ENCODE measurements at places on chromosomes 12 and 14.

DNA sequence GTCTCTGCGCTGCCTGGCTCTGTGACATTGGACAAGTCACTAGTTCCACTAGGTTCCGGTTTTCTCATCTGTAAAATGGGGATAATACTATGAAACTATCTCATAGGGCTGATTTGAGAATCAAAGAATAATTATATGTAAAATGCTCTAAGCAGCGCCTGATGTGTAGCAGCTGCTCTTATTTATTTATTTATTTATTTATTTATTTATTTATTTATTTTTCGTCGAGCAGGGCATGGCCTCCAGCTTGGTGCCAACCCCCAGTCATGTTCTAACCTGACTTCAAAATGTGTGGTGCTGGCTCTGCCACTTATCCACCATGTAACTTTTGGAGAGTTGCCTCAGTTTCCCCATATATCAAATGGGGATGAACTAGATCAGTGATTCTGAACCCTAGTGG lies 93.5 kb upstream of the GSC start:
- DNase-seq, result no peak

- no peak for DNase-seq
Measured at GRCh38 chr12:10557329-10557728, 51.6 kb downstream of the EIF2S3B start.

DNA sequence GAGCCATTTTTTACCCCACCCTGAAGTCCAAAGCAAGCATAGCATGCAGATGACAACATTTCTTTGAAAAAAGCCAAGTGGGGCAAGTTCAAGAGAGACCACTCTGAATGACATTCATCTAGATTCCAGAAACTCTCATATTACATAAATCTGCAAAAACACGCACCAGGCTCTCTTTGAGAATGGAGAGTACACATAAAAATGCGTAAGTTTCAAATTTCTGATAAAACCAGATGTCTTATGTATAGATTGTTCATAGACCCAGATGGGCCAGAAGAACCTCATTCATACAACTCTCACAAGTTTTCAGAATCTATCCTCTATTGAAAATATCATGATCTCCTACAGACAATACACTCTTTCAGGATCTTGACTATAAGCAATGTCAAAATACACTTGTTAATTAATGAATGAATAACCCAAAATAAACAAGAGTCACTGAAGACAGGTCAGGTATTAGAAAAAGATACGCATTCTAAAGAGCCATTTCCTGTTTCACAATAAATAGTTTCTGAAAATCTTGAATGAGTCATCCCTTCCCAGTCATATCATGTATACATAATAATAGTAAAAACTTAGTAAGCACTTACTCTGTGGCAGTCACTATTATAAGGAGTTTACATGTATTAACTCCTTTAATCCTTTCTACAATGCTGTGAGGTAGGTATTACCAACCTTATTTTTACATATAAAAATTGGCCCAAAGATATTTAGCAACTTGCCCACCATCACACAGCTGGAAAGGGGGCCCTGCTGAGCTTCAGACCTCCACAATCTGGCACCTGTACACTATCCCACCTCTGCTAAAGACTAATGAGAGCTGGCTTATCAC lies 72.0 kb downstream of the PPP2R5E start:
- no peak for DNase-seq

- no peak for DNase-seq
Measured at GRCh38 chr12:115394496-115395220, 710.7 kb upstream of the TBX3 start.

- DNase-seq, result no peak
Measured at GRCh38 chr12:130965214-130965613, 11.5 kb downstream of the ADGRD1 start.

- no peak for DNase-seq
Measured at GRCh38 chr12:58413794-58414193, 472.4 kb downstream of the ATP23 start.

- DNase-seq, result no peak
Measured at GRCh38 chr12:47964106-47964728, 821 bp downstream of the TMEM106C start.

DNA sequence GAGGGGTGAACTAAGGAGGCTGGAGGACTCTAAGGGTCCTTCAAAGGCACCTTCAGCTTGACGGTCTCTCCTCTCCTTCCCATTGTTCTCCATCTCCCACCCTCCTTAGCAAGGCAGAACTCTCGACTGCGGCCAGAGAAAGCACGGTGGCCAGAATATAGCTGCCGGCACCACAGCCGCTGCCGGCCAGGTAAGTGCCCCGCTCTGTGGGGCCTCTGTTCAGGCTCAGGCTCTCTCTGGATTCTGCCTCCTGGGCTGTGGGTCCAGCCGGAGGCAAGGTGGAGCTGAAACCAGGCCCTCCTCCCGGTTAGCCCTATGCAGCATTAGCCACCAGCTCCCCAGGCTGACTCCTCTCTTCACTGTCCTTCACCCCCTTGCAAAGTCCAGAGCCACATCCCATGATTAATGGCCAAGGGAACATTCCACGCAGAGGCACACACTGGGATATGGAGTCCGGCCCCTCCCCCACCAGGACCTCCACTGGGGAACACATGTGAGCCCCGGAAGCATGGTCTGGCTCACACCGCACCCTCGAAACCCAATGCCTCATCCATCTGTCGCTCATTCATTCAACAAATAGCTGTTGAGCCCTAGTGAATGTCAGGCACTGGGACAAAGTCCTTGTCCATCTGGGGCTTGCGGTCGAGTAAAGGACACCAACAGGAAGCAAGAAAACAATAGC lies 25.2 kb downstream of the LTBP2 start:
- no peak for DNase-seq

GRCh38 chr14:101400830-101401229 lies 160.5 kb upstream of the DIO3 start:
- DNase-seq, result peak; percentile 12

DNA sequence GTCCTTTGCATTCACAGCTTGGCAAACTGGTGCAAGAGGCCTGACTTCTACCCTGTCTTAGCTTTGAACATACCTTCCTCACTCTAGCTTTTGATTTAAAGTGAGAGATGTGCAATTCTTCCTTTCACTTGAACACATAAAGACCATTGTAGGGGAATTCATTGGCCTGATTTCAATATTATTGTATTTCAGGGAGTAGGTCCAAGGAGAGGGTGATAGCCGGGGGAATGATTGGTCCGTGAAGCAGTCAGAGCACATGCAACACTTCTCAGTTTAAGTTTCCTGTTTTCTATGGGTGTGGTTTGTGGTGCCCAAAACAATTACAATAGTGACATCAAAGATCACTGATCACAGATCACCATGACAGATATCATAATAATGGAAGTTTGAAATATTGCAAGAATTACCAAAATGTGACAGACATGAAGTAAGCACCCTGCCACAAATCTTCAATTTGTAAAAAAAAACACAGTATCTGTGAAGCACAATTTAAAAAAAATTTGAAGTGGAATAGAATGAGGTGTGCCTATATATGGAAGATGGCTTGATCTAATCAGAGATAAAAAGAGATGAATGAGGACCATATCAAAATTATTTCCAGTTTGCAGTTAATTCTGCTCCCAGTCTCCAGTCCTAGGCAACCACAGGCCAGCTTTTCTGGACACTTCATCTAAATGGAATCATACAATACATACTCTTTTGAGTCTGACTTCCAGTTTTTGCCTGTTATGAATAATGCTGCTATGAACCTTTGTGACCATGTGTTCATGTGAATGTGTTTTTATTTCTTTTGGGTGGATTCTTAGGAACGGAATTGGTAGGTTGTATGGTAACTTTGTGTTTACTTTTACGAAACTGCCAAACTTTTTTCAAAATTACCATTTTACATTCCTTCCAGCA lies 23.2 kb downstream of the BORCS5 start:
- DNase-seq, result no peak

- DNase-seq, result peak; percentile 37
Measured at GRCh38 chr12:131038961-131039950, 85.5 kb downstream of the ADGRD1 start.

DNA sequence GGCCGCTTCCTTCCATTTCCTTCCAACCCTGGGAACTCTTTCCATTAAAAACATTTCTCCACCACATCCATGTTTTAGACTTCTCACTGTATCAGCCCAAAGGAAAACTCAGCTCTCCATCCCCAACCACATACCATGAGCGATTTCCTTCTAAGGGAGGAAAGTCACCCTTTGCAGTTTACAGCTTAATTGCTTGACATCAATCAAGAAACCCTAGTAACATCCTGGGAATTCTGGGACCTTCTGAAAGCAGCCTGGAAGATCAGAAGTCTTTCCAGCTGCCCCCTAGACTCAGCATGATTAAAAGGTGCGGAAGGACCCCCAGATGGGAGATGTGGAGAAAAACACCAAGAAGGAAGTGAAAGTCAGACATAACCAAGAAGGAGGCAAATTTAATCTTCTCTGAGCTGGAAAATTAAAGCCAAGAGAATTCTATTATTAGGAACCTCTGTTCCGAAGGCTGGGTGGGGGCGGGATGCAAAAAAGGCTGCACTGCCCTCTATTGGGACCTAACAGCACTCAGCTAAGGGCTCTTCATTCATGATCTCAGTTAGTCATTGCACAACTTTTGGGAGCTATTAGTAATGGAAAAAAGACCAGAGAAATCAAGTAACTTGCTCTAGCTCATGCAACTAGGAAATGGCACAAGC lies 73.3 kb upstream of the PLXNC1 start:
- DNase-seq, result peak; percentile 46

GRCh38 chr12:52126050-52126604 lies 46.6 kb downstream of the SMIM41 start:
- DNase-seq, result no peak

DNA sequence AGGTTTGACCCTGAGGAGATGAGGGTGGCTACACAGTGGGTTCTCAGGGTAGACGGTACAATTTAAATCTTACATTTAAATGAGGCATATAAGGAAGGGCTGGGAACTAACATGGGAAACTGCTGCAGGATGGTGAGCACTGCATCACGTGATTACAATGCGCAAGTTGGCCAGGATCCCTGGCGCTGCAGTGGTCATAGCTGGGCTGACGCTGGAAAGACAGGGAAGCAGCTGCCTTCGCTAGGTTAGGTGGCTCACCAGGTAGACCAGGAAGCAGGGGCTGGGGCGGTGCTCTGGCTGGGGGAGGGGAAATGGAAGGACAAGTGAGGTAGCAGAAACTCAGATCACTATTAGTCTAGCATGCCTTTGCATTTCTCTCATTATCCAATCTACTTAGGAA lies 149.9 kb downstream of the FOXN3 start:
- no peak for DNase-seq

- no peak for DNase-seq
Measured at GRCh38 chr12:93689076-93689834, 12.1 kb downstream of the CRADD start.

- no peak for DNase-seq
Measured at GRCh38 chr12:86735851-86736250, 479.7 kb upstream of the MGAT4C start.

- no peak for DNase-seq
Measured at GRCh38 chr12:100267603-100268281, 765 bp downstream of the SCYL2 start.

DNA sequence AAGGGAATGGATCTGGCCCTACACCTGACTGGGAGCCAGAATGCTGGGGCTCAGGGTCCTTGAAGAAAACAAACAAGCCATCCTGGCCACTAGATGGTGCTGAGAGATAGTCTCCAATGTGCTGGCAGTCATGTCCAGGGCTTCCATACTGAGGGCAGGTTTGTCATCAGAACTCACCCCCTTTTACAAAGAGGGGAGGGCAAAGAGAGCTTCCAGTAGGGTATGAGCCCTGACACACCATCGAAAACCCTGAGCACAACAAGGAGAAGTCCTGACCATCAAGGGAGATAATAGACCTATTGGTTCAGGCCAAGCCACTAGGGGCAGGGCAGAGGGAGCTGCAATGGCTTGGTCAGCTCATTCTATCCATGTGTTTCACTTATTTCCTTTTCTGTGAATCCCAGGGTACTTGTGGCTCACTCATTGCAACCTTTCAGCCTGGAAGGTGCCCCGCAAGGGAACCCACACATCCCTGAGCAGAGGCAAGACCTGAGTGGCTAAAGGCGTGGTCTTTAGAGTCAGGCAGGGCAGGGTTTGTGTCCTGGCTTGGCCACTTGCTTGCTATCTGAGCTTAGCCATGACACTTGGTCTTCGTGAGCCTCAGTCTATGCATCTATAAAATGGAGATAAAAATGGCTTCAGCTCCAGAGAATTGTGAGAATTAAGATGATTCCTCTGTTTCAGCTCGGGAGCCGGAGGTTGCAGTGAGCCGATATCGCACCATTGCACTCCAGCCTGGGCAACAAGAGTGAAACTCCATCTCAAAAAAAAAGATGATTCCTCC lies 6.2 kb upstream of the PLEKHH1 start:
- DNase-seq, result peak; percentile 52

Measured in right kidney (tissue), 9 donors.